Stimulated activated CD4-positive, alpha-beta T cell treated with anti-CD3 and anti-CD28 coated beads, TNF-alpha, amount 100 ng/mL, for 1 hour (primary cell): ENCODE measurements at places on chromosomes 1 and 21.

DNA sequence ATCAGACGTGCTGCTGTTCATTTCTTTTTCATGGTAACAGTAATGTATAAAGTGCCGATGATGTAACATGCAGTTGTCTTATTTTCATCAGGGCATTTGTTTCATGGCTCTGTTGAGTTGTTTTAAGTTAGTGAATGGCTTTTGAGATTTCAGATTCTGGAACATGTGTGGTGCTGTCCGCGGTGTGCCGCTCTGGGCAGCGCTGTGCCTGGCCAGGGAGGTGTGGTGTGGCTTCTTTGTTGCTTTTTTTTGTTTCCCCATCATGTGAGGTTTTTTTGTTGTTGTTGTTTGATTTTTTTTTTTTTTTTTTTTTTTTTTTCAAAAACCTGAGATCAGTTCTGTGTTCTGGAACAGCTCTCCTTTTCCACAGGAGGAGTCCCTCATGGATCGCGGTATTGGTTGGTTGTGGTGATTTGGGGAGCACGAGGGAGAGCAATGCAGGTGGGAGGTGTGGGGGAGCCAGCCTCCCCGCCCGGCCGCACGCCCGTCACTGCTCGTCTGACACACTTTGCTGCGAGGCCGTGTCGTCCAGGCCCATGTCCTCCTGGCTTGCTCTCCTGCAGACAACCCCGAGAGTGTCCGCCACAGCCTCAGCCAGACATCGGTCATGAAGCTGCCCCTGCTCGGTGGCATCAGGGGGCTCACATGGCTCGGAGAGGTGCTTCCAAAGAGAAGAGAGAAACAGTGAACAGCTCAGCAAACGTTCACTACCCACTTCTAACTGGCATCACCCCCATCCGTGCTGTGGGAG is 33.6 kb downstream of the NTPCR start:
- no peak for DNase-seq

- no peak for DNase-seq
Measured at GRCh38 chr1:15850471-15851001, 3.0 kb downstream of the SPEN start.

- DNase-seq, result no peak
Measured at GRCh38 chr1:108188801-108189200, 11.3 kb downstream of the SLC25A24 start.

DNA sequence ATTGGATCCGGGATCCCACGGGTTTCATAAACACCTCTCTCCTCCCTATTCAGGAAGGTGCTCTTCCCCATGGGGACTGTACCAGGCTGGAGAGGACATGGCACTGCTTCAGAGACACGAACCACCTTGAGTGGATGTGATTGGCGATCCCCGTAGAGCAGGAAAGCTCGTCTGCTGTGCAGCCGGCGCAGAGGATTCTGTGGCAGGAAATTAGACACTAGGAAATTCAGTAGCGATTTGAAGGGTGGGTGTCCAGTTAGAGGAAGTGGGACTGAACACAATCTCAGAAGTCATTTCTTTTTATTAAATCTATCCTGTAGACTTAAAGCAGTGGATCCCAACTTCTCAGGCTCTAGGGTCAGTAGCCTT is 767 bp downstream of the PDIK1L start:
- DNase-seq, result no peak

DNA sequence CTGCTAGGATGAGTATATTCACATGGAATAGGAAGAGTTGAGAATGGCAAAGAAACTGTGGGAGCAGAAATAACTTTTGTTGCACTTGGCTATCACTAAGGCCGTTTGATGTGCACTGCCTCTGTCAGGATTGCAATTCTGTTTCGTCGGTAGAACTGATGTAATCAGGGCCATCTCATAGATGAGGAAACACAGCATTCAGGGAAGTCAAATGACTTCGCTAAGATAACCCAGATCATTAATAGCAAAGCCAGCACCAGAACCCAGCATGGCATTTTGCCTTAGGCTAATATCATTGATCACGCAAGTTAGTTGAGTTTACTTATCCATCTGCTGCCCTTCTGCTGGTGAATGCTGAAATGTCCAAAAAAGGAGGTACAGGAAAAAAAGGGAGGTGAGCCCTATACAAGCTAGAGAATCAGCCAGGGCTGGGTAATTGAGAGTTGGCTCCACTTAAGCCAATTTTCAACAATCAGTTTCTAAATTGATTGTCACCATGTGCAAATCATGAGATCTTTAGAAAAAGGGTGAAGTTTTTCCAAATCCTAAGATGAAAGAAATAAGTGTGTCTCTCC is 7.6 kb downstream of the RASSF5 start:
- no peak for DNase-seq

GRCh38 chr1:204162494-204163074 is 3.6 kb downstream of the REN start:
- DNase-seq, result peak; percentile 59

GRCh38 chr1:42368096-42368795 is 12.3 kb upstream of the RIMKLA start:
- DNase-seq, result no peak

GRCh38 chr1:51482881-51483280 is 36.2 kb downstream of the EPS15 start:
- DNase-seq, result no peak
